Uterus (tissue), 4 donors: ENCODE measurements at places on chromosomes 1 and 21. TPM values are rescaled to one million over a fixed set of nuclear protein-coding genes. Genes with fewer than 3 reads are reported as not detected.

GRCh38 chr1:237293804-237294203 lies 251.8 kb downstream of the RYR2 start:
- no peaks in the 10 kb centered on the region for H3K27me3 ChIP-seq
- H3K4me3 ChIP-seq, result no peak overlapping the region
- no peaks in the 10 kb centered on the region for H3K36me3 ChIP-seq
- no peak overlapping the region for H3K27ac ChIP-seq

DNA sequence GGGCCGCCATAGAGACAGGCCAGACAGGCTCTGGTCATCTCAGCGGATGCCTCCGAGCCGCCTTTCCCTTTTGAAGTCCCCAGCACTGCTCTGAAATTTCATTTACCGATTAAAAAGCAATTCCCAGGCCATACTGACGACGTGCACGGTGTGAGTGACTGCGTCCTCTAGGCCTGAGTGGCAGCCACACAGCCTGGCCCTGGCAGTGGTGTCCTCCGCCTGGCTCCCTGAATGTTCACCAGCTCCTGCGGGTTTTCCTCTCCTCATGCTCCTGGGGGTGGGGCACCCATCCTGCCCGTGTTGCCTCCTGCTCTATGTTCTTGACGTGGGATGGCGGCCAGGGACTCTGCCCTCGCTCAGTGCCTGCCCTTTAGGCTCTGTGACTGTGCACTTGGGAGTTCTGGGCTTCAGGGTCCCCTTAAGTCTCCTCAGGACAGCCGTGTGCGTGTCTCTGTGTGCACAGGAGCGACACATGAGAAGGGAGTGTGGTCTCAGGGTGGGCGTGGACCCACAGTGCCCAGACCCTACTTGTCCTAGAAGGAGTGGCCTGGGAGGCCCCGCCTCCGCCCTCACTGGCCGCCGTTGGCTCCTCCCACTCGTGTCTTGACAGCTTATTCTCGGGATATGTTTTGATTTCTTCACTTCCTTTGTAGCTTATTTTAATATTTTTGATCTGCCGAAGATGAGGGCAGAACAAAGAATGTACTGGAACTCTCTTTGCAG lies 3.6 kb downstream of the SKI start:
- peaks cover 11% of the 10 kb centered on the region for H3K4me1 ChIP-seq
- H3K36me3 ChIP-seq, result no peaks in the 10 kb centered on the region
- DNase-seq, result peak; percentile 87
- H3K27me3 ChIP-seq, result no peaks in the 10 kb centered on the region
- peak overlapping the region; percentile 83 for H3K27ac ChIP-seq
- peak overlapping the region; percentile 51 for H3K4me3 ChIP-seq

GRCh38 chr1:181987334-181987895 lies 74.1 kb downstream of the ZNF648 start:
- H3K27me3 ChIP-seq, result no peaks in the 10 kb centered on the region
- DNase-seq, result no peak
- no peaks in the 10 kb centered on the region for H3K36me3 ChIP-seq

DNA sequence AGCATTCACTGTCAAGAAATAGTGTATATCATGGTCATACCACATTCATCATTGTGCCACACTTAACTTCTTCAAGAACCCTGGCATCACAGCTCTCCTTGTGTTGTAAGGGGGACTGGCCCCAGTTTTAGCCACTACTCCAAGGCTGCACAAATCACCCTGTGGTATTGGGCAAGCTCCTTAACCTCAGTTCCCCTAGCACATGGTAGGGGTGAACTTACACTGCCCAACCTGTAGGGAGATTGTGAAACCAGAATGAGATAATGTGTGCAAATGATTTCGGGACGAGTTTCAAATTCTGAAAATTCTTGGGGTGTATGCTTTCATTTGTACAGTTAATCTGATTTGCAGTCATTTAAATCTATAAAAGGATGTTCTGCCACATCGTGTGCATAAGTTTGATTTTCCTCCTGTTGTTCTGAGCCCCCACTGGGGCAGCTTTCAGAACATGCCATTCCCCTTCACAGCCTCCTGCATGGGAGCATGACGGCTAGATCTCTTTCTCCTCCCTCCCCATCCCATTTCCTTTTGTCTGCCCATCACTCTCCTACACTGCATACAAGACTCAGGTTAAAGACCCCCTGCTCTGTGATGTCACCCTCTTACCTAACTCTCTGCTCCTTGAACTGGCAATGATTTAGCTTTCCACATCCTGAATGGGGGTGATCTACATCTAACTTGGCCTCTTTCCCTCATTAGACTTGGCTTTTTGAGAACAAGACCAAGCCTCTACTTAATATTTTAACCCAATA lies 290.3 kb downstream of the CHRM3 start:
- no peaks in the 10 kb centered on the region for H3K27me3 ChIP-seq
- DNase-seq, result no peak
- no peak overlapping the region for H3K27ac ChIP-seq
- H3K4me1 ChIP-seq, result no peaks in the 10 kb centered on the region
- no peaks in the 10 kb centered on the region for H3K36me3 ChIP-seq
- H3K4me3 ChIP-seq, result no peak overlapping the region

- no peaks in the 10 kb centered on the region for H3K36me3 ChIP-seq
- DNase-seq, result no peak
- no peak overlapping the region for H3K27ac ChIP-seq
- H3K4me1 ChIP-seq, result no peaks in the 10 kb centered on the region
- H3K27me3 ChIP-seq, result no peaks in the 10 kb centered on the region
- no peak overlapping the region for H3K4me3 ChIP-seq
These were observed 306.2 kb downstream of the TTLL7 start for GRCh38 chr1:83692524-83693381.

GRCh38 chr1:228795596-228795995 lies 60.3 kb downstream of the RHOU start:
- H3K27me3 ChIP-seq, result no peaks in the 10 kb centered on the region
- H3K27ac ChIP-seq, result no peak overlapping the region
- peaks cover 7% of the 10 kb centered on the region for H3K4me1 ChIP-seq
- H3K4me3 ChIP-seq, result no peak overlapping the region
- H3K36me3 ChIP-seq, result no peaks in the 10 kb centered on the region

DNA sequence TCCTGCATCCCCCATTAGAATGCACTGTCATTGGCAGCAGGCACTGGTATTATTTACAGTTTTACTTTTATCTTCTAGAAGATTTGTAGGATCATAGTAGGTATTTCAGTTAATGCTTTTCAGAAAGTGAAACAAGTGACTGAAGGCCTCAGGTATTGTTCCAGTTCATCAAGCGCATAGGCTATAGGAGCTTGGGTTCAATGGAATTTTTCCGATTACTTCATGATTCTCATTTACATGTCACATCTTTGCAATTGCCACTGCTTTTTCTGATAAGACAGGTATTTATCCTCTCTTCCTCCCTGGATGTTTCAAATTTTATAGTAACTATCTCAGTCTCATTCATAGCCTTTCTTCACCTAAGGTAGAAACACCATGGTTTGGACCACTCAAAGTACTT lies 161.3 kb downstream of the NTPCR start:
- H3K36me3 ChIP-seq, result no peaks in the 10 kb centered on the region
- no peaks in the 10 kb centered on the region for H3K27me3 ChIP-seq
- no peak overlapping the region for H3K4me3 ChIP-seq
- DNase-seq, result no peak
- no peak overlapping the region for H3K27ac ChIP-seq

GRCh38 chr1:233343262-233343661 lies 15.7 kb downstream of the MAP3K21 start:
- no peaks in the 10 kb centered on the region for H3K36me3 ChIP-seq
- DNase-seq, result no peak
- no peak overlapping the region for H3K27ac ChIP-seq
- H3K27me3 ChIP-seq, result no peaks in the 10 kb centered on the region
- no peak overlapping the region for H3K4me3 ChIP-seq

- no peak overlapping the region for H3K4me3 ChIP-seq
- no peaks in the 10 kb centered on the region for H3K4me1 ChIP-seq
- no peak overlapping the region for H3K27ac ChIP-seq
- H3K36me3 ChIP-seq, result no peaks in the 10 kb centered on the region
- no peaks in the 10 kb centered on the region for H3K27me3 ChIP-seq
These were observed 98.3 kb downstream of the FAF1 start for GRCh38 chr1:50861772-50862171.

DNA sequence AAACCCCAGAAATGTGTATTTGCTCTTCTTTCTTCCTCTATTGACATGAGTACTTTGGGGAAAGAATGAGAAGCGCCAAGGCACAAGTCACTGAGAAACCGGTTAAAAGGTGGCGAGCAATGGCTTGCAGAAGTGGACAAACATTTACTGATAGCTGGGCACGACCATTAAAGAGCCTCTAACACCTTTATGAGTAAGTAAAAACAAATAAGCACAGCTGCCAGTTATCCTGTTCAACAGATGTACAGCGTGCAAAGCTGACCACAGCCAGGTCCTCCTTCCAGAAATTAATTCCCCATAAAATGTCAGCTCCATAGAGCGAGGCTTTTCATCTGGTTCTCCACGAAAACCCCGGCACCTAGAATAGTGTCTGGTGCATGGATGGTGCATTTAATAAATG lies 72.7 kb downstream of the CAPZB start:
- no peak for DNase-seq
- H3K36me3 ChIP-seq, result no peaks in the 10 kb centered on the region
- peaks cover 23% of the 10 kb centered on the region for H3K4me1 ChIP-seq
- no peaks in the 10 kb centered on the region for H3K27me3 ChIP-seq

DNA sequence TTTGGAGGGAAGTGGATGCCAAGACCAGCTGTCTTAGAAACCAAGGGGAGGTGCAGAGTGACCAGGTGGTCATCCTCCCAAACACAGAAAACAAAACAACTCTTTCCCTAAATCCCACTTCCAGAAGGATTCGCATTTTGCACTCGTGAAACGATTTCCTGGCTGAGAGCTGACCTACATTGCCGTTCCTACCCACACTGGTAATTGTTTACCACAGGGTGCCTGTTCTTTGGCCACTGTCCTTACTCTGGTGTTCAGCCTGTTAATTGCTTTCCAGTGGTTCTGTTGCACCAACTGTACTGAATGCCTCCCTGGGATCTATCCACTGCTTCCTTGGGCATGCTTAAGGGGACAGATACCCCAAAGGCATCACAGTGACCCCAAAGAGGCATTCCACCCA lies 23.2 kb upstream of the PLA2G2C start:
- H3K4me3 ChIP-seq, result no peak overlapping the region
- no peak overlapping the region for H3K27ac ChIP-seq
- no peaks in the 10 kb centered on the region for H3K36me3 ChIP-seq

DNA sequence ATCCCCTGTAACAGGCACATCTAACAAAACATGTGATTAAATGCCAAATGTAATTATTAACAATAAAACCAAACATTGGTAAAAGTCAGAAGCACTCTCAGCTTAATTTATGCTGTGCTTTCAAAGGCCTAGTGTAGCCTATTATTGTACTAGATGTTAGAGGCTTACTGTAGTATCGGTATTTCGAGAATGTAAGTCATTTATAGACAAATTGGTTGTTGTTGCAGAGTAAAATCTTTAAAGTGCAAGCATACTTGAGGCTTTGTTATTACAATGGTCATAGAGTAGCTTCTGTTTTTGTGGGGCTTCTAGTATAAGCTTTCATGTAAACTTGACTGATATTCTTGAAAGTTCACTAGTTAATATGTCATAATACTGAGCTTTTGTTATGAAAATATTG lies 965.8 kb downstream of the PLA2G4A start:
- no peak for DNase-seq
- no peaks in the 10 kb centered on the region for H3K36me3 ChIP-seq
- H3K27me3 ChIP-seq, result no peaks in the 10 kb centered on the region
- H3K4me1 ChIP-seq, result no peaks in the 10 kb centered on the region
- H3K27ac ChIP-seq, result no peak overlapping the region

- H3K4me1 ChIP-seq, result no peaks in the 10 kb centered on the region
- DNase-seq, result no peak
- H3K27ac ChIP-seq, result no peak overlapping the region
- H3K27me3 ChIP-seq, result no peaks in the 10 kb centered on the region
- H3K36me3 ChIP-seq, result no peaks in the 10 kb centered on the region
- H3K4me3 ChIP-seq, result no peak overlapping the region
These were observed 118.7 kb downstream of the SIK1 start for GRCh38 chr21:43308101-43308814.

DNA sequence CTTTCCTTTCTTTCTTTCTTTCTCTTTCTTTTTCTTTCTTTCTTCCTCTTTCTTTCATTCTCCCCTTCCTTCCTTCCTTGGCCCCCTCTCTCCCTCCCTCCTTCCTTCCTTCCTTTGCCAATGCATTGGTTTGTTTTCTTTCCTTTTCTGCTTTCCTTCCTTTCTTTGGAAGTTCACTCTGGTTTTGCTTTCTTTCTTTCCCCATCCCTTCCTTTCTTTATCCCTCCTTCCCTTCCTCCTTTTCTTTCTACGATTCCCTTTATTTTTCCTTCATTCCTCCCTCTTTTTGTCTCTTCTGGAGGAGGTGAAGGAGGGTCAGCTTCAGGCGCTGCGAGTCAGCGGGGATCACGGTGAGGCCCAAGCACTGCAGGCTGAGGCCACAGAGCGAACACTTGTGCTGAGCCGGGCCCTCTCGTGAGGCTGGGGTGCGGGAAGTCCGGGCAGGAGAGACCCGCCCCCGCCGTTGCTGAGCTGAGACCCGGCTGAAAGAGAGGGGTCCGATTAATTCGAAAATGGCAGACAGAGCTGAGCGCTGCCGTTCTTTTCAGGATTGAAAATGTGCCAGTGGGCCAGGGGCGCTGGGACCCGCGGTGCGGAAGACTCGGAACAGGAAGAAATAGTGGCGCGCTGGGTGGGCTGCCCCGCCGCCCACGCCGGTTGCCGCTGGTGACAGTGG lies 1.5 kb downstream of the SIM2 start:
- H3K36me3 ChIP-seq, result no peaks in the 10 kb centered on the region
- no peak overlapping the region for H3K27ac ChIP-seq
- no peak overlapping the region for H3K4me3 ChIP-seq
- peaks cover 85% of the 10 kb centered on the region for H3K27me3 ChIP-seq
- DNase-seq, result no peak

DNA sequence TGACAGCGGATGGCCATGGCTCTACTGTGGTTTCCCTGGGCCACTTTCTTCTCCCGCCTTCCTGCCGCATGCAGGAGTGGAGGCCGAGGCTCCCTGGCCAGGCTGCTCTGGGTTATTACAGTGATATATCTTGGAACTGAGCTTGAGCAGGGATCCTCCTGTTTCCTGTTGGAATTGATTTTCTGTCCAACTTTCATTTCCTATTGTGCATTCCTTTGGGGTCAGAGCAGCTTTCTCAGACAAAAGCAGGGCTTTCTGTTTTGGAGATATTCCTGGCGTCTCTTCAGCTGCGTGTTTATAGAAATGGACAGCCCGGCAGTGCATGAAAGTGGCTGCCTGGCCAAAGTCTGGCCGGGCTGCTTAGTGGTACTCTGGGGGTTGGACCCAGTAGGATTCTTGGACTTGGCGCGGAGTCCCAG lies 146.4 kb downstream of the KIF26B start:
- H3K36me3 ChIP-seq, result no peaks in the 10 kb centered on the region
- peaks cover 4% of the 10 kb centered on the region for H3K4me1 ChIP-seq
- no peaks in the 10 kb centered on the region for H3K27me3 ChIP-seq
- H3K27ac ChIP-seq, result no peak overlapping the region

- H3K36me3 ChIP-seq, result no peaks in the 10 kb centered on the region
- no peaks in the 10 kb centered on the region for H3K27me3 ChIP-seq
- no peak overlapping the region for H3K27ac ChIP-seq
- no peak overlapping the region for H3K4me3 ChIP-seq
- DNase-seq, result no peak
These were observed 14.0 kb upstream of the BMP8B start for GRCh38 chr1:39802496-39803260.

The GJB3 gene
- not detected for total RNA-seq

The ANKRD35 gene
- 4.1 TPM for total RNA-seq

The LRRC39 gene
- total RNA-seq, result 1.5 TPM

The SMCP gene
- not detected for total RNA-seq

The C4BPB gene
- not detected for total RNA-seq

The PTPRF gene
- total RNA-seq, result 24.7 TPM

The TCEA3 gene
- total RNA-seq, result 70.9 TPM

The PIK3CD gene
- 4.6 TPM for total RNA-seq

The A3GALT2 gene
- not detected for total RNA-seq
